ENCODE measurements at places on chromosomes 3 and 15. TPM values are rescaled to one million over a fixed set of nuclear protein-coding genes. Genes with fewer than 3 reads are reported as not detected.

Gene SAMMSON
- not detected for total RNA-seq

Gene SHC4
- total RNA-seq, result 1.5 TPM

Gene PROS1
- 48.6 TPM for total RNA-seq

Gene CELF6
- 2.5 TPM for total RNA-seq

Gene REC114
- total RNA-seq, result 2.3 TPM

Gene PLCB2
- 16.9 TPM for total RNA-seq

Gene UROC1
- total RNA-seq, result not detected

Gene EFCAB12
- 0.85 TPM for total RNA-seq

Gene SSUH2
- total RNA-seq, result 0.53 TPM

Gene KCNMB3
- total RNA-seq, result 2.7 TPM

Gene MUC20
- 5.5 TPM for total RNA-seq

Gene C3orf85
- not detected for total RNA-seq

Gene ZIC4
- total RNA-seq, result not detected

Gene SLC51A
- total RNA-seq, result not detected

Gene PIERCE2
- 7.7 TPM for total RNA-seq

Gene GHSR
- not detected for total RNA-seq

Gene FRMD5
- 59.7 TPM for total RNA-seq

Gene MST1R
- total RNA-seq, result 2.2 TPM

Gene MIX23
- total RNA-seq, result 60.7 TPM

Gene IGSF10
- 0.18 TPM for total RNA-seq

Gene ASB14
- not detected for total RNA-seq

Gene PEX11A
- 11.8 TPM for total RNA-seq

Gene C3orf80
- 3.6 TPM for total RNA-seq

Gene C3orf49
- total RNA-seq, result not detected

Gene HHATL
- 7.8 TPM for total RNA-seq

Gene IL12A
- total RNA-seq, result not detected

Gene P2RY13
- not detected for total RNA-seq

Gene DZIP1L
- total RNA-seq, result 81.3 TPM

Gene CTDSPL
- 15.3 TPM for total RNA-seq

Gene MAP6D1
- total RNA-seq, result 7.8 TPM

Gene ESYT3
- total RNA-seq, result 6.3 TPM

Gene EHHADH
- total RNA-seq, result 5.4 TPM

Gene NUP210
- 24.2 TPM for total RNA-seq

Gene NPAP1
- 0.28 TPM for total RNA-seq

Gene SLC22A14
- 0.12 TPM for total RNA-seq

Gene CELSR3
- 5.9 TPM for total RNA-seq

Gene NEIL1
- total RNA-seq, result 35.7 TPM

Gene TRAIP
- 6.6 TPM for total RNA-seq

Gene COX5A
- 435 TPM for total RNA-seq

Gene HTR3E
- total RNA-seq, result not detected

Gene ST3GAL6
- 41.1 TPM for total RNA-seq

Gene COL8A1
- total RNA-seq, result 6.9 TPM

Gene LRRC2
- 0.77 TPM for total RNA-seq

Gene FBLN2
- total RNA-seq, result 42.4 TPM

Gene OIP5
- 8.0 TPM for total RNA-seq

Gene PFKFB4
- total RNA-seq, result 94.4 TPM

Gene IQCF2
- not detected for total RNA-seq
